ENCODE measurements at places on chromosomes 7 and 10. TPM values are rescaled to one million over a fixed set of nuclear protein-coding genes. Genes with fewer than 3 reads are reported as not detected.

DNA sequence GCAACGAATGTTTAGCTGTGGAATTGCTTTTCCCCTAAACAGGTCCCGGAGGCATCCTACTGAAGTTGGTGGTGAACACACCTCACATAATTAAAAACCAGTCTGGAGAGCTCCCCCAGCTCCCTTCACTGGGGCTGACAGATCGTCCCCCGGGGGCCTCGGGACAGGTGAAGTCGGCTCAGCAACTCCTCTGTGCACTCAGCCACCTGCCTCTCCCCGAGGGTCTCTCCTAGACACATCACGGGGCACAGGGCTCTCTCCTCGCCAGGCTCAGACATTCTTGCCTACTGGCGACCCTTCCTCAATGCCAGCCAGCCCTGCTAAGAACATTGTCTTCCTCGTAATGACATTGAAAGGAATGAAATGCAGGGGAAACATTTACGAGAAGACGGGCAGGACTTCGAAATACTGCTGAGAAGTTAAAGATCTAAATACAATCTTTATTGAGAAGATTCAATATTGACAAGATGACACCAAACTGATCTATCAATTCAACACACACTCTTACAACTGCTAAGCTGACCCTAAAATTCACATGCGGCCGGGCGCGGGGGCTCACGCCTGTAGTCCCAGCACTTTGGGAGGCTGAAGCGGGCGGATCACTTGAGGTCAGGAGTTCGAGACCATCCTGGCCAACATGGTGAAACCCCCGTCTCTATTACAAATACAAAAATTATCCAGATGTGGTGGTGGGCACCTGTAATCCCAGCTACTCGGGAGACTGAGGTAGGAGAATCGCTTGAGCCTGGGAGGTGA is 88.1 kb upstream of the DNAAF5 start:
- no peak for DNase-seq

GRCh38 chr10:116296291-116296721 is 23.3 kb upstream of the GFRA1 start:
- DNase-seq = no peak

DNA sequence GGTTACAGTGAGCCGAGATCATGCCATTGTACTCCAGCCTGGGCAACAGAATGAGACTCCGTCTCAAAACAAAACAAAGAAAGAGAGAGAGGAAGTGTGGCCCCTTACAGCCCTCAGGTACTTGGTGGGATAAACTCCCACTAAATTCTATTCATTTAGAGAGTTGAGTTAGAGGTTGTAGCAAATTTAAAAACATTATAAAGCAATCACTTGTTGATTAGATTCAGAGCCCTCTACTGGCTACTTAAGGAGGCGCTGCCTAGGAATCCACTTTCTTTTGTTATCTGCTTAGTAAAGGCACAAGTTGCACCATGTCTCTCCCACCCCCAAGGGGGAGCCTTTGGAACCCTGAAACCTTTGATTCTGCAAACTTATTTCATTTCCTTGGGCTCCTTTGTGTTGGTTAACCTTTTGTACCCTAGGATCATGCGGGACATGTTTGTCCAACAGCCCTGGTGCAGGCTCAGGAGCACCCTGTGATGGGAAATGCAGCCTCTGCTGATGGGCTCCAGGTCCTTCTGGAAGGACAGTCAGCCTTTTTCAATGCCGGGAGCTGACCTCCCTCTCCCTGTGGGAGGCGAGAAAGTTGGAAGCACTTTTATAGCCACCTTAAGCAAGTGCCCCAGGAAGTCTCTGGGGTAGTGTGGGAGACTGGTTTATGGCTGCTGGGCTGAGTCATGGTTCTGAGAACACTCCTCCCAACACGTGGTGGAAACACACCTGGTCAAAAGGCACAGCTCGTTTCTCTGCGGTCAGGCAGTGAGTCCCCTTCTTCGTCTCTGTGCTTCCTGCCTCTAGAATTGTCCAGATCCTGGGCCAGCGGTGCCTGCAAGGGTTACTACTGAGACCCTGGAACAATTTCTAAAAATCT is 2.3 kb downstream of the HKDC1 start:
- no peak for DNase-seq

DNA sequence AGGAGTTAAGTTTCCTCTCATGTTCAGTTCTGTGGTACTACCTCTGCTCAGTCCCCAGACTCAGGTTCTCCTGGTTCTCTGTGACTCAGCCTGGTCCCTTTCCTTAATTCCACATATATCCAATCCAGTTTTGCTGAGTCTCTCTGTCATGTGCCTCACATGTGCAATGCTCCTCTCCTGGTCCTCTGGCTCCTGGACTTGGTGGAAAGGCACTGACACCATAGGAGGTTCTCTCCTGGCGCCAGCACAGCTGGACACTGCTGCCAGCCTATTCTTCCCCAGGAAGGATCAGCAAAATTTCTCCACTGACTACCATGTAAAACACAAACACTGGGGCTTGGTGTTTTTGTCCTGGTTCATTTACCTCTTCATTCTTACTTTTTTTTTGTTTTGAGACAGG is 27.8 kb downstream of the GLUD1 start:
- no peak for DNase-seq

- no peak for DNase-seq
Measured at GRCh38 chr7:149006345-149006725, 22.0 kb downstream of the PDIA4 start.

DNA sequence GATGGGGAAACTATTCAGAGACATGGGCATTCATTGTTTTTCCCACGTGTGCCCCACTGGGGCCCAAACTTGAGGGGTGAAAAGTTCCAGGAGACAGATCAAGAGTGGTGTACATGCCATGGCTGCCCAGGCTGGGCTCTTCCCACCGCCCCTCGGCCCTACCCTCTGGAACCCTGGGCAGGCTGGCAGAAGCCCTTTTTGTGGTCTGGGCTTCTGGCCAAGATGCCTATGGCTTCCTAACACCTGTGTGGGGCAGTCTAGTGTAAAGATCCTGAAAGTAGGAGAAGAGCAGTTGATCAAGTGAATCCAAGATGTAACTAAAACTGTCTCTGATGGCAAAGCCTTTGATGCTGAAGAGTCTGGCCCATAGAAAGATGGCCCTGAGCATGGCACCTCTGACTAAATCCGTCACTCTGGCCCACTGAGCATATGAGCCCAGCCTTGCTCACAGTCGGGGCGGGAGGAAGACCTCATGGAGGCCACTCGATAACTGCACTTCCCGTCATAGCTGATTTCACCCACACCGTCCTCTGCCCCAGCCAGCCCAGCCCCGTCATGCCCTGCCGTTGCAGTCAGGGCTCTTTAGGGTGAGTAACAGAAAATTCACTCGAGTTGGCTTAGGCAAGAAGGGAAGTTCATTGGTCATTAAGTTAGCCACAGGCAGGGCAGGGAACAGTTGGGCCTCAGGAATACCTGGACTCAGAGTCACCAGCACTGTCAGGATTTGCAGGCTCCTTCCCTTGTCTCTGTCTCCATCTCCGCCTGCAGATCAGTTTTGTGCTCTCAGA is 37.9 kb upstream of the MTPAP start:
- DNase-seq = no peak

- no peak for DNase-seq
Measured at GRCh38 chr10:79559726-79560125, 481 bp downstream of the SFTPA2 start.

DNA sequence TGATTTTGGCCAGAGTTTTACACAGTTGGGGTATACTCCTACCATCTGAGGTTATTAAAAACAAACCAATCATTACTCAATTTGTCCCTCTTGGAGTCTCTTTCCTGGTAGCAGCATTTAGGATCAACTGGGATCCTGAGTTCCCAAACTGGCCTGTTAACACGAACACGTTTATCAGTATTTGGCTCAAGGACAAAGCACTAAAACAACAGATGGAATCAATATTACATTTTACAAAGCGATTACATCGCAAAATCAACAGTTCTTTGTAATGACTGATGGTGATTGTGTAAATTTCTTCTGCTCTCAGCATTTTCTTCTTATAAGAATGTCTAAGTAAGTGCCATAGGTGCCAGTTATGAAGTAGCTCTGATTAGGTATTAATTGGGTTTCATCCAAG is 582.9 kb upstream of the ANKRD30A start:
- no peak for DNase-seq

- DNase-seq = no peak
Measured at GRCh38 chr7:84175461-84175860, 19.1 kb downstream of the SEMA3A start.

- no peak for DNase-seq
Measured at GRCh38 chr7:22393913-22394729, 37.2 kb upstream of the RAPGEF5 start.

The GOLGA7B gene
- total RNA-seq = 0.33 TPM

Measured in breast epithelium (tissue), 4 donors.